Stimulated activated naive CD4-positive, alpha-beta T cell (primary cell): ENCODE measurements at places on chromosomes 1 and 21.

DNA sequence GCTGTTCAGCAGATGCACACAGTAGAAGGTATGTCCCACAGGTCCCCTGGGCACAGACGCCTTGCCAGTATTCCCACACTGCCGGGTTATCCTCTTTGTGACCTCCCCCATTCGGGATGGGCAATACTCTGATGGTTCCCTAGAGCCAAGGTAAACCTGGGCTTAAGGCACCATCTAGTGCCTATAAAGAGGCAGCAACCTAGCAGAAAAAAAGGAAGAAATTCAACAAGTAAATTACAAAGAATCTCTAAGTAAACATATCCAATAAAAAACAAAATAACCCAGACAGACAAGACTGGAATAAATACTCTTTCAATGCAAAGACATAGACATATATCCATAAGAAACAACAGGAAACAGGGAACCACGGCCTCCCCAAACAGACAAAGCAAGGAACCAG is 39.4 kb downstream of the HSF2BP start:
- no peak for DNase-seq

DNA sequence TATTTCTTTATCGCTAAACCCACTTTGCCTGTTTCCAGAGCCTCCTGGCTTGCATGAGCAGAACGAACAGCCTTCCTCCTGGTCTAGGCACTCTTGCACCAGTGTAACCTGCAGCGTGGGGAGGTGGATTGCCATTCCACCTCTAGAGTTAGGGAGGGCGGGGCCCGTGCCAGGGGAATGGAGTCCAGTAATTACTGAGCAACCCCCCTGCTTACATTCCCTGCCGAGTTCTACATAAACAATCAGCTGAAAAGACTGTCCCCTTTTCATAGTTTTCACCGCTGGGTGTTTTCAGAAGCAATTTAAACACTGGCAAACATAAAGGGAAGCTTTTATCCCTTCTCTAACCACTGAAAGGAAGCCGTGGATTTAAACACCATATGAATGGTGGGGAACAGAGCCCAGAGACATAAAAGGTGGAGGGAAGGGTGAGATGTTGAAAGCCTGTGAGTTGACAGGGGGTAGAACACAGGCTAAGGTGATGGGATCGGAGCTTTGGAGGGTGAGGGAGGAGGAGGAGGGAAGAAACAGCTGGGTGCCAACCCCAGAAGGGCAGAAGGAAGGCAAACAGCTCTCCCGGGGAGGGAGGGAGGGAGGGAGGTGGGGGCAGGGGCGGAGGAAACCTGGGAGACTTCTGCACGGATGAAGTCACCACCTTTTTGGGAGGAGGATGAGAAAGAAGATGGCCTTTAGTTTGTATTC is 68.0 kb upstream of the WDR26 start:
- DNase-seq = no peak

GRCh38 chr1:61013946-61014667 is 68.3 kb upstream of the NFIA start:
- DNase-seq = no peak

DNA sequence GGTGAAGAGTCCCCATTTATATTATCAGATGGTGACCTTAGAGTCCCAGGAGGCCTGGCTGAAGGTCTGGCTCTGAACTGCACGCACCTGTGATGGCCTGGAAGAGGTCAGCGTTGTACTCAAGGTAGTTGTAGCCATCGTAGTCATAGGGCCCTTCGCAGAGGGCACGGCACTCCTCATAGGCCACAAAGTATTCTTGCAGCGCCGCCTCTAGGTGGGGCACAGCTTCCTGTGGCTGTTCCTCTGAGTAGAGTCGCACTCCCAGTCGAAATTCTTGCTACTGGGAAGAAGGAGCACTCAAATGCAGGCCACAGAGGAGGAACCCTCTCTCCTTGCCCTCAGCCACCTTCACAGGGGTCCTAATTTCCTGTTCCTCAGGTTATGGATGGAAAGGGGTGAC is 7.7 kb downstream of the P3H1 start:
- no peak for DNase-seq

GRCh38 chr1:150895618-150896017 is 8.7 kb downstream of the CTXND2 start:
- DNase-seq = no peak

- DNase-seq = no peak
Measured at GRCh38 chr1:151606857-151607256, 5.0 kb upstream of the SNX27 start.

DNA sequence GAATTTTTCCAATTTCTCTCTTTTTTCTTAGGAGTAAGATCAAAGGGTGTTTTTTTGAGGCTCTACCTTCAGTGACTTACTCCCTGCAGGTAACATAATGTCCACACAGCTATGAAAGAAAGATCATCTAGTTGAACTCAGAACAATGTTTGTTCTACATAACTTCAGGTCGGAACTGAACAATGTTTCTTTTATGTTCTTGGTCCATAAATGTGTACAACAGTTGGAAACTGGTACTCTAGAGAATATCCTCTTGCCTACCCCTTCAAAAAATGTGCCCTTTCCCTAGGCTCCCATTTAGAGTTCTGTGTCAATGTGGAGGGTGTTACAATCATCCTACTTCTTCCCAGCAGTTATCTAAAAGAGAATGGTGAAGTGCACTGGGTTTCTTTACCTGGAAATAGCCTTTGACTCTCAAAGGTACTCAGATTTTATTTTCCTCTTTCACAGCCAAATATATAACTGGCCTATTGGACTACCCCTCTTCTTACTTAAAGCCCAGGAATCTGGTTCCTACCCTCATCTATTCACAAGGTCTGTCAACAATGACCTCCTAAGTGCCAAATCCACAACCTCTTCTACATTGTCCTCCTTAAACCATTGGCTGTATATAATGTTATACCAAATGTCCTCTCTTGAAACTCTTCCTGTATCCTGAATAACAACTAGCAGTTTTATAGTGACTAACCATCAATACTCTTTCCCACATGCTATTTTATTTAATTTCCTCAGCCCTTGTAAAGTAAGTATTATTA is 42.3 kb downstream of the CD58 start:
- no peak for DNase-seq

DNA sequence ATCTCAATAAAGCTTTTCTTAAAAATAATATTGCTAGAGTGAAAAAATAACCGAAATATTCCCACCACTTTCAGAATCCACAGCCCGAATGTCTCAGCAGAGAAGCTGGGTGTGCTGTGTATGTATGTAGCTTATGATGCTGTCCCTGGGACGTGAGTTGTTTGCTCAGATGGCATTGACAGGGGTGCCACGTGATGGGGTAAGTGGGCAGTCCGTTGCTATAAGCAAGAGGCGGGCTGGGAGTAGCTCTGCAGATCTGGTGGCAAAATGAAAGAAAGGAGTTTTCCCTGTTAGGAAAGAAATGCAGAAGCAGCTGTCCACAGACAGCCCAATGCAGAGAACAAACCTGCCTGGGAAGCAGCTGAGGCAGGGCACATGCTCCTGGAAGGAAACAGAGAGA is 3.8 kb upstream of the FAM20B start:
- no peak for DNase-seq

DNA sequence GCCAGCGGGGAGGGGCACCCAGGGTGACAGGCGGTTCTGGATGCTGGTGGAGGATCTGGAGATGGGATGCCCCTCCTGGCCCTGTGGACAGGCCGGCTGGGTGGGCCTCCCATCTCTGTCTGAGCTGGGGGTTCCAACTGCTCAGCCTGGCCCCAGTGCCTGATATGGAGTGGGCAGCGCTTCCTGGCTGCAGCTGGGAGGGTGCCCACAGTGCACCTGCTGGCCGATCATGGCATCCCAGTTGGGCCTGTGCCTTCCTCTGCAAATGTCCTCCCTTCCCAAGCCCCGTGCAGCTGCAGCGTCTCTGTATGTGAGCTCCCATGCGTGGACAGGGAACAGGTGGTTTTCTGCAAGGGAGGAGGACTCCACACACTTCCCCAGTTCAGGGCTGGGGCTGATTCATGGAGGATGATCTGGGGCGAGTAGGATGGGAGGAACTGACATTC is 2.1 kb downstream of the PFKL start:
- no peak for DNase-seq

- no peak for DNase-seq
Measured at GRCh38 chr1:91616712-91617111, 116.1 kb downstream of the CDC7 start.
